ENCODE measurements at places on chromosomes 7 and 10.
A peak's percentile ranks its signal among the peaks of the same experiment; 100 is the strongest.

DNA sequence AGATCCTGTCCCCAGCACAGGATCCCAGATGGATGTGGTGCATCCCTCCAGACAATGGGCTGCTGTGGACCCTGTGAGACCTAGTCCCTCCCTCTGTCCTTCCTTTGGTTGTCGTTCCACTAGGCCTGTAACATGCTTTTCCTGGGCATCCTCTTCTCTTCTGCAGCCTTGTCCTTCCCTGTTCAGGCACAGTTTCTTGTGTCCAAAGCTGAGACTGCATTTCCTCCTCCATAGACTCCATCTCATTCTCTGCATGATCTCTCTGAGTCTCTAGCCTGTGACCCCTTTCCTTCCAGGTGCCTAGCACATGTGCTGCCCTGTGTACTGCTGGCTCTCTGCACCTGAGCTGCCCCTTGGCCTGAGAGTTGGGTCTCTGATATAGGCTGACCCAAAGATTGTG, 293.5 kb upstream of the IGFBP3 start:
- DNase-seq, result no peak

DNA sequence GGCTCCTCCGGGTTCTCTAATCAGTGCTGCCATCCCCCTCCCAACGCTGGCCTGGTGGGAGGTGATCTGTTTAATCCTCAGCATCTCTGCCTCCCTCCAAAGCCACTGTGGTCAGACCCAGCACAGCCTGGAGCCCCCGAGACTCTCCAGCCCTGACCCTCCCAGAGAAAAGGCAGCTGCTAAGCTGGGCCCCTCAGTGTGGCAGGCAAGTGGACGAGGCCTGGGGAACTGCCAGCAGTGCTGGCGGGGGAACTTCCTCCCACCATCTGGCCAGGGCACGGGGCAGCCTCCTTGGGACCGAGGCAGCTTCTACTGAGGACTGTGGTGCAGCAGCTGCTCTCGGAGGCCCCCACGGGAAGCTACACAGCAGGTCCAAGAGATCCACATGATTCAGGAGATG, 51.1 kb downstream of the DPYSL4 start:
- no peak for DNase-seq

- no peak for DNase-seq
Measured at GRCh38 chr7:5420067-5420880, 3.4 kb downstream of the TNRC18 start.

DNA sequence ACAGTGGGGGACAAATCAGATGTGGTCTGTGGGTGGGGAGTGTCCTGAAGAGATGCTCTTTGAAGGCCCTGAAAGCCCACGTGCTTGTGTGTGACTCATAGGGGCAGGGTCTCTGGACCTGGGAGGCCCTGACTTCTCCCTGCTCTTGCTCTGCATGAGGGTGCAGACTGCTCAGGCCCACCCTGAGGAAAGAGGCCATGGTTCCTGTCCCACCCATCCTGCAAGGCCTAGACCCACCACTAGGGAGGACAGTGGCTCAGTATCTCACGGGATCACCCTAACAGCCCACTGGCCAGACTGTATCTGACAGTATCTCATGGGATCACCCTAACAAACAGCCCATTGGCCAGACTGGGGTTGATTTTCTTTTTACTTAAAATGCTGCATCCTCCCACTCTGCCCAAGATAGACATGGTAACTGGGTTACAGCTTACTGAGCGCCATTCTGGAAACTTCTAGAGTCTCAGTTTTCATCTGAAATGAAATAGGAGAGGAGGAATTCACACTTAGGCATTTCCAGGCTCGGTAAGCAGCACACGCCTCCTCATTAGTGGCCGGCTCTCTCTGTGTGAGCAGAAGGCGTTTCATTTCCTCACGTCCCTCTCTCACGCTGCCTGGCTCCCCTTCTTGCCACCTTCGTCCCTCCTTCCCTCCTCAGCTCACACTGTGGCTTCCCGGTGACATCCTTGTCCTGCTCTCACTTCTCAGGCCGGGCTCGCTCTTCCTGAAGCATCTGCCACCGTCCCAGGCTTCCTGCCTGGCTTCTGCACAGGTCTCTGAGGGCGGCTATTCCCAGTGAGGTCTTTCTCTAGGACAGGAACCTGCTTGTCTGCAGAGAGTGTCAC, 242.6 kb downstream of the GLRX3 start:
- no peak for DNase-seq

DNA sequence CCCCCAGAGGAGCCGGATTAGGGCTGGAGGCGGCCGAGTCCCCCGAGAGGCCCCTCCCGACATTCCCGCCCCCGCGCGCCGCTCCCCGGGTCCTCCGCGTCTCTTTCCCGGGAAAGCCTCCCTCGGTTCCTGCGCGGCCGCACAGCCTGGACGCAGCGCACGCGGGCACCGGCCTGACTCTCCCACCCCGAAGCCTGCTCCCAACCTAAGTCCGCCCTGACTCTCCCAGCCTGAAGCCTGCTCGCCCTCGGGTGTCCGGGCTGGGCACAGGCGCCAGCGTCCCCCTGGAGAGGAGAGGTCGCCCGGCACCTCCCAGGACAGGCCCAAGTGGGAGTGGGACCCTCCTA, 441 bp upstream of the VENTX start:
- DNase-seq, result no peak

DNA sequence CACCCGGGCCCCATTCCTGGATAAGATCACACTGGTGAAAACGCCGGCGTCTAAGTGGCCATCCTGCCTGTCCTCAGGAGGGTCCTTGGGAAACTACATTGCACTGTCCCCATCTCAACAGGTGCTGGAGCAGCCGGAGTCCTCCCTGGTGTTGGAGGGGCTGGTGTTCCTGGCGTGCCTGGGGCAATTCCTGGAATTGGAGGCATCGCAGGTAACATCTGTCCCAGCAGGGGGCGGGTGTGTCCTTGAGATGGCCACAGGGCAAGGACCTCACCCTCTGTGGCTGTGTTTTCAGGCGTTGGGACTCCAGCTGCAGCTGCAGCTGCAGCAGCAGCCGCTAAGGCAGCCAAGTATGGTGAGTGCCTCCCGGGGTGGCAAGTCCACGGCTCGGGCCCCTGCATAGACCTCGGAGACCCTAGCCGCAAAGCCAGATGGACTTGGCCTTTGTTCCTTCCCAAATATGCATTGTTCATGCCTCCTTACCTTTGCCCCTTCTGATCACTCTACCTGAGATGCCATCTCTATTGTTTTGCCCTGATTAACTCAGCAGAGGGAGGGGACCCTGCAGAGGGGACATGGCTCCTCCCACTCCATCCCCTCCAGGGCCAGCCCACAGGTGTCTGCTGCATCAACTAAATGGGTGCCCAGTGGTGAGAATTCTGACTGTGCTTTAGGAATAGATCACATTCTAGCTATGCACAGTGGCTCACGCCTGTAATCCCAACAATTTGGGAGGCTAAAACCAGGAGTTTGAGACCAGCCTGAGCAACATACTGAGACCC, 23.8 kb downstream of the ELN start:
- DNase-seq, result no peak

- no peak for DNase-seq
Measured at GRCh38 chr10:19713159-19713558, 103.1 kb upstream of the PLXDC2 start.

GRCh38 chr10:92690915-92691590, 1.3 kb downstream of the HHEX start:
- DNase-seq, result no peak

GRCh38 chr10:26481914-26482550, 43.9 kb downstream of the APBB1IP start:
- peak; percentile 51 for DNase-seq

DNA sequence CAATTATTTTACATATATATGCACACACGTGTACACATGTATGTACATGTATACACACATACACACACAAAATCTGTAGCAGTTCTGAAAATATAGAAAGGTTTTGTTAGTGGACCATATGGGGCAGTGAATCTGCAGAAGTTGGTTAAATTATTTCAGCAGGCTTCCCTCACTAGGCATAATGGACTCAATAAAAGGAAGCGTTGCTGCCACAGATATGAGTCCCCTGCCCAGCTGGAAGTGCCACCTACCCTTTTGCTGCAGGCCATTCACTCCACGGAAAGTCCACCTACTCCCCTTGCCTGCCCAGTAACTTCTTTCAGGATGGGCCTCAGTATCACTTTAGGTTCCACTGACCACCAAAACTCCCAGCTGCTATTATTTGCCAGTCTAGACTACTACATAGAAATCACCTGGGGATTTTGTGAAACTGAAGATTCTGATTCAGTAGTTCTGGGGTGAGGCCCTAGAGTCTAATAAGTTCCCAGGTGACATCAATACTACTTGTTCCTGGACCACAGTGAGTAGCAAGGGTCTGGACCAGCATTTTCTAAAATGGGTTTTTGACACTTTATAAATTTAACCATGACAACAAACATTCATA, 29.3 kb upstream of the CROT start:
- no peak for DNase-seq

- DNase-seq, result no peak
Measured at GRCh38 chr10:110170142-110170971, 37.0 kb upstream of the MXI1 start.

DNA sequence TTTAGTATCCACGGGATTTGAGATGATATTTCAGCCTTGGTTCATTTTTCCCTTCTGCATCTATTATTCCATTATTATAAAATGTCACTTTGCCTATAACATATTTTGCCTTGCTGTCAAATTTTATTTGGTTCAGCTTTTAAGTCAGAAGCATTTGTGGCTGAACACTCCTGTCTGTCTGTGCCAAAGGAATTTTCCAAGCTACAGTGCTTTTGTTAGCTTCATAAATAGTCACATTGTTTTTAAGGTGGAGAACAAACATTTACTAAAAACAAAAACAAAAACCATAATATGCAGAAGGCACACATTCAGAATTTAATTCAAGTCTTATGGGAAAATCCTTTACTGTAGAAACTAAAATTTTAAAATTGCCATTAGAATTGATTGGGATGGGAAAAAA, 33.8 kb upstream of the ELMO1 start:
- DNase-seq, result no peak

GRCh38 chr10:90862908-90863514, 5.2 kb upstream of the HTR7 start:
- no peak for DNase-seq

DNA sequence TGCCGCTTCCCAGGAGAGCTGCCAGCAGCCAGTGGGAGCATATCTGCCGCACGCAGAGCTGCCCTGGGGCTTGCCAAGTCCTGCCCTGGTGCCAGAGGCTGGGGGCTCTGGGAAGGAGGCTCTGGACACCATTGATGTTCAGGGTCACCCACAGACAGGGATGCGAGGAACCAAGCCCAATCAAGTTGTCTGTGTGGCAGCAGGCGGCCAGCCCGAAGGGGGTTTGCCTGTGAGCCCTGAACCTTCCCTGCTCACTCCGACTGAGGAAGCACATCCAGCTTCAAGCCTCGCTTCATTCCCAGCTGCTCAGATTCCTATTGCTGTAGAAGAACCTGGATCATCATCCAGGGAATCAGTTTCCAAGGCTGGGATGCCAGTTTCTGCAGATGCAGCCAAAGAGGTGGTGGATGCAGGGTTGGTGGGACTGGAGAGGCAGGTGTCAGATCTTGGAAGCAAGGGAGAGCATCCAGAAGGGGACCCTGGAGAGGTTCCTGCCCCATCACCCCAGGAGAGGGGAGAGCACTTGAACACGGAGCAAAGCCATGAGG, 94.6 kb downstream of the TACC2 start:
- no peak for DNase-seq

DNA sequence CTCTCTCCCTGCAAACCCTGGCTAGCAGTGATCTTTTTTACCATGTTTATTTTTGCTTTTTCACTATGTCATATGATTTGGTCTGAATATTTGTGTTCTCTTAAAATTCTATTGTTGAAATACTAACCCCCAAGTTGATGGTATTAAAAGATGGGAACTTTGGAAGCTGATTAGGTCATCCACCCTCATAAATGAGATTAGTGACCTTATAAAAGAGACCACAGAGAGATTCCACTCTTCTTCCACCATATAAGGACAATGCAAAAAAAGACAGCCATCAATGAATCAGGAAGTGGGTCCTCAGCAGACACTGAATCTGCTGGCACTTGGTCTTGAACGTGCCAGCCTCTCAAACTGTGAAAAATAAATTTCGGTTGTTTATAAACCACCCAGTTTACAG, 112.8 kb upstream of the KCND2 start:
- DNase-seq, result no peak

- peak; percentile 31 for DNase-seq
Measured at GRCh38 chr10:119253433-119254174, 46.2 kb downstream of the GRK5 start.

GRCh38 chr7:12809476-12809875, 122.0 kb downstream of the ARL4A start:
- DNase-seq, result no peak

DNA sequence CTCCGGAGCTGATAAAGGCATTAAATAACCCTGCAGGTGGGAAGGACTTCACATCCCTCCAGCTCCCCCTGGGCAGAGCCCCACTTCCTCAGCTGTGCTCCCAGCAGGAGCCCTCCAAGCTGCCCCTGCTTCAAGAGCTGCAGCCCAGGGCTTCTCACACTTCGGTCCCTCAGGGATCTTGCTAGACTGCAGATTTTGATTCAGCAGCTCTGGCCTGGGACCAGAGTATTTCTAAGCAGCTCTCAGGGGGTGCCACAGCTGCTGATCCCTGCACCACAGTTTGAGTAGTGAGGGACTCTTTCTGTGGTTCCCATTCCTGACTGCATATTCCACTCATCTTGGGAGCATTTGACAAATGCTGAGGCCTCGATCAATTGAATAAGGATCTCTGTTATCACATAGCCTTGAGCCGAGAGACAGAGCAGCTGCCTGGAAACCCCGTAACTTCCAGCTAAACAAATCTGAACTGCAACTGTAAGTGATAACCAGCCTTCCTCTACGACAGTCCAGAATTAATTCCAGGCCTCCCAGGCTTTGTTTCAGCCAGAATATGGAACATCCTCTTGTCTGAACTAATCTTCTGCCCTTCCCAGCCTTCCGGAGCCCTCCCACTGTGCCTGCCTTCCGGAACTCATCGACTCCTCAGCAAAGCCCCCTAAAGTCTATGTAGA, 161.4 kb downstream of the CCDC3 start:
- no peak for DNase-seq

DNA sequence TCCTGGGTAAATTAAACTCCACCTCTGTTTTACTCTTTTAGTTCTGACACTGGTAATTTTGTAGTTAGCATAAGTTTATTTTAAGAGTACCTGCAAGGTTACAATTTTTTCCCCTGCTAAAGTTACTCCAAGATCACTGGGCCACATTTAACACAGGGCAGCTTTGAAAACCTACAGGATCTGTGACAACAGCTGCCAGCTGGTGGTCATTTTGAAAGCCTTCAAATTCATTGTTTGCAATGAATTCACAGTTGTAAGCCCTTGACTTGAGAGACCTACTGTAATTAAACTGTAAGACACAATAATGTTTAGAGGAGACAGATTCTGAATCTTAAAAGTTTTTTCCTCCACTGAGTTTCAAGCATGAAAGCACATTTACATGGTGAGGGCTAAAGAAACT, 129.6 kb downstream of the CNOT4 start:
- DNase-seq, result no peak

DNA sequence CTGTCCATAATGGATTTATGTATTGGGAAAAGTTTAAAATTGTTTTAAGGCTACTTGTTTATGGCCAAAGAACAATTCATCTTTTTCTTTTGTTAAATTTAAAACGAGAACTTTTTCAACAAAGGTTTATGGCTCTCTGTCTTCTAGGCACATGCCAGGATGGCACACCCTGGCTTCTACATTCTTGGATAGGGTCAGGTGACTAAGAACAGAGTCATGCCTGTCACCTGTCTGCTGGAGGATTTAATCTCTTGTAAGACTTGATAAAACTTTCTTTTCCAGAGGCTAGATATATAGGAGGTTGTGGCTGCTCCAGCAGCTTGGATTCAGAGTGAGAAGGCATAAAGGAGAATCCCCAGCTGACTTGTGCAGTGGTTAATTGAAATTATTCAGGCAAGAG, 915.4 kb downstream of the GATA3 start:
- no peak for DNase-seq

GRCh38 chr7:122597277-122597676, 101.6 kb downstream of the RNF133 start:
- no peak for DNase-seq

Measured in activated CD4-positive, alpha-beta memory T cell treated with anti-CD3 and anti-CD28 coated beads, Interleukin-2, amount 10 ng/mL, durations not matched to agents 7 days and 5 days (primary cell).